Hematopoietic multipotent progenitor cell treated with erythropoietin and hydrocortisone succinate and interleukin-3 and kit ligand, for 15 days (in vitro differentiated cells): ENCODE measurements at places on chromosomes 13 and 19.

DNA sequence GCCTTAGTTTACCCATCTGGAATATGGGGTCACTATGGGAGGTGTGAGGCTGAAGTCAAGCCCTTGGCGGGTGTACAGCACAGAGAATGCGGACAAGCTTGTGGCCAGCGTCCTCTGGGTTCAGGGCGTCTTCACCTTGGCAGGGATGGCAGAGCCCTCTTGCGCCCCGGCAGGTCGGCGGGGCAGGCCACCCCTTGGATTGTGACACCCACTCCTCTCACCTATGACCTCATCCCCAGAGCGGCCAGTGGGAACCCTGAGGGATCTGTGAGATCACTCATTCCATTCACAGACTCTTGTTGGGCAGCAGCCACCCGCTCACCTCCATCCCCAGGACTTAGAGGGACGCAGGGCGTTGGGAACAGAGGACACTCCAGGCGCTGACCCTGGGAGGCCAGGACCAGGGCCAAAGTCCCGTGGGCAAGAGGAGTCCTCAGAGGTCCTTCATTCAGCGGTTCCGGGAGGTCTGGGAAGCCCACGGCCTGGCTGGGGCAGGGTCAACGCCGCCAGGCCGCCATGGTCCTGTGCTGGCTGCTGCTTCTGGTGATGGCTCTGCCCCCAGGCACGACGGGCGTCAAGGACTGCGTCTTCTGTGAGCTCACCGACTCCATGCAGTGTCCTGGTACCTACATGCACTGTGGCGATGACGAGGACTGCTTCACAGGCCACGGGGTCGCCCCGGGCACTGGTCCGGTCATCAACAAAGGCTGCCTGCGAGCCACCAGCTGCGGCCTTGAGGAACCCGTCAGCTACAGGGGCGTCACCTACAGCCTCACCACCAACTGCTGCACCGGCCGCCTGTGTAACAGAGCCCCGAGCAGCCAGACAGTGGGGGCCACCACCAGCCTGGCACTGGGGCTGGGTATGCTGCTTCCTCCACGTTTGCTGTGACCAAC, at the start of gene SPACA4:
Gene SPACA4 (plus strand): TSS at position 280 of the 896 bp plus-strand sequence. CDS start 237 bp downstream, at position 517.
- no peak for DNase-seq

- DNase-seq, result no peak
These were observed 468.0 kb downstream of the UQCRFS1 start for GRCh38 chr19:28744943-28745342.

- DNase-seq, result no peak
These were observed 28.7 kb upstream of the SLC7A10 start for GRCh38 chr19:33254245-33254824.

GRCh38 chr19:41626877-41627276, at the start of gene CEACAM4:
Gene CEACAM4 (minus strand): TSS chr19:41627074. CDS start chr19:41626963, 111 bp downstream.
- no peak for DNase-seq

GRCh38 chr19:55373993-55374757, 2.5 kb upstream of the TMEM190 start:
- no peak for DNase-seq

- no peak for DNase-seq
These were observed 24.3 kb downstream of the GNG7 start for GRCh38 chr19:2678044-2678671.

DNA sequence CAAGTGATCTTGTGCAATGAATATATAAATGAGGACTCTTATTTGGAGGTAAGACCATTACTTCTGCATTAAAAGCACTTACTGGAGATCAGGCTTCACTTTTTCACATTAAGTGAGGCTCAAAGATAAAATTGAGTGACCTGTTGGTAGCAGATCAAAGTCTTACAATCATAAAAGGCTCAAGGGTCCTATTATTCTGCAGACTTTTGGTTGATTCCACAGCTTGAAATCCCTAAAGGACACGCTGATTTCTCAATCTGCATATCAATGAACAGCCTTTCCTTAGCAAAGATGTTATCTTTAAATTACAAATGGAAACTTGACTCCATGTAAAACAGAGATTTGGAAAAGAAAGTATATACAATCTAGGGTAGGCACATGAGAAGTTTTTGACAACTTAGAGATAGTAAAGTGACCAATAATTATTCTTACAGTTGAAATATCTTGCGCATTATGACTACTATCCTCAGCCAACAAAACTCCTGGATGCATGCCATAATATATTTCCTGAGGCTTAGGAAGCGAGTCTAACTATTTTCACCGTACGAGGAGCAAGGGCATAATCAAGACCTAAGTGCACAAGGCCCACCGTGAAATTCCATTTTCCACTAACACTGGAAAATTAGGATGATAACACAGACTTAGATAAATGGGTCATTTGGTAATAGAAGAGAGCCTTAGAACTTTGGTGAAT, 640.7 kb downstream of the LIG4 start:
- DNase-seq, result no peak

- DNase-seq, result no peak
These were observed 1.7 kb upstream of the PSMC4 start for GRCh38 chr19:39969266-39969665.

GRCh38 chr13:45875951-45876350, 24.4 kb upstream of the SIAH3 start:
- no peak for DNase-seq

DNA sequence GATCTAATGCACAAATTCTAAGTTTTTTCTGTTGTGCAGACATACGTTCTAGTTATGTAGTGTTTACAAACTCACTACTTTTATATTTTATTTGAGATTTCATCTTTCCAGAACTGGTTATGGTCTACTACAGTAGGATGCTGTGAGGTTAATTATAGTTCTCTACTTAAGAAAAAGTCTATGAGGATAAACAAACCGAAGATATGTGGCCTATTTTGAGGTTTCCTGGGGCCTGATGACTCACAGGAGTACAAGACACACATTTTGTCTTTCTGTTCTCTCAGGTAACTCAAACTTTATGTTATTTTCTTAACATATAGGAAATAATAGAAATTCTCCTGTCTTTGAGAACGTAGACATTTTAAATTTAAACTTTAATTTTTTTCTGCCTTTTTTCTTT, 45.1 kb downstream of the PCDH20 start:
- no peak for DNase-seq

GRCh38 chr13:69948016-69948415, 159.6 kb upstream of the ATXN8OS start:
- DNase-seq, result no peak
